ENCODE measurements at places on chromosomes 5 and 9.
A peak's percentile ranks its signal among the peaks of the same experiment; 100 is the strongest.

- no peak for DNase-seq
These were observed 55.1 kb downstream of the KIAA1958 start for GRCh38 chr9:112541685-112542084.

- no peak for DNase-seq
These were observed 328.6 kb downstream of the PDE4D start for GRCh38 chr5:59564895-59565294.

DNA sequence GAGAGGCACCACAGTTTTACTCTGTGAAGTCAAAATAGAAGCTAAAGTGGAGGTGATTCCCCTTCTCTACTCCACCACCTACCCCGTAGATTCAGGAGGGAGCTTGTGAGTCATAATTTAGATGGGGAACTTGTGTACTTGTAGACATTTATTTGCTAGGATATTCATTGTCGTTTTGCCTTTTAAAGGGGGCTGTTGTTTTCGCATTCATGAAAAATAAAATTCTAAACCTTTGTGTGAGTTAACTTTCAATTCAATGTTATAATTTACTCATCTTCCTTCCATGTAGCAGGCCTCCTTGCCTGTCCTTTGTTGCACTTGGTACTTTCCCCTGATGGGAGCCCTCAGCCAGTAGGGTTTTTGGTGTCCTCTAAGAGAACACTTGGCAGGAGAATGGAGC, 22.0 kb downstream of the SECISBP2 start:
- no peak for DNase-seq

- DNase-seq: no peak
These were observed 794.4 kb upstream of the ACO1 start for GRCh38 chr9:31590091-31590490.

- no peak for DNase-seq
These were observed 218.8 kb upstream of the MSX2 start for GRCh38 chr5:174505621-174506020.

DNA sequence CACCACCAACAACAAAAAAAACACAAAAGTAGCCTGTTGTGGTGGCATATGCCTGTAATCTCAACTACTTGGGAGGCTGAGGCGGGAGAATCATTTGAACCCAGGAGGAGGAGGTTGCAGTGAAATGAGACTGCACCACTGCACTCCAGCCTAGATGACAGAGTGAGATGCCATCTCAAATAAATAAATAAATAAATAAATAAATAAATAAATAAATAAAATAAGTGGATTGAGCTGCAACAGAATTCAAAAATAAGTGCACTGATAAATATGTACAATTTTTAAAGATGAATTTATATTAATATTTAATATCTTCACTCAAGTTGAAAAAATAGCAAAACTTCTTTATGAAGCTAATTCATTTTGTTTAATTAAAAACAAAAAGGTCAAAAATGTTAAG, 259.6 kb downstream of the IRX2 start:
- no peak for DNase-seq

- no peak for DNase-seq
These were observed 224.7 kb downstream of the FSTL4 start for GRCh38 chr5:133387621-133388020.

DNA sequence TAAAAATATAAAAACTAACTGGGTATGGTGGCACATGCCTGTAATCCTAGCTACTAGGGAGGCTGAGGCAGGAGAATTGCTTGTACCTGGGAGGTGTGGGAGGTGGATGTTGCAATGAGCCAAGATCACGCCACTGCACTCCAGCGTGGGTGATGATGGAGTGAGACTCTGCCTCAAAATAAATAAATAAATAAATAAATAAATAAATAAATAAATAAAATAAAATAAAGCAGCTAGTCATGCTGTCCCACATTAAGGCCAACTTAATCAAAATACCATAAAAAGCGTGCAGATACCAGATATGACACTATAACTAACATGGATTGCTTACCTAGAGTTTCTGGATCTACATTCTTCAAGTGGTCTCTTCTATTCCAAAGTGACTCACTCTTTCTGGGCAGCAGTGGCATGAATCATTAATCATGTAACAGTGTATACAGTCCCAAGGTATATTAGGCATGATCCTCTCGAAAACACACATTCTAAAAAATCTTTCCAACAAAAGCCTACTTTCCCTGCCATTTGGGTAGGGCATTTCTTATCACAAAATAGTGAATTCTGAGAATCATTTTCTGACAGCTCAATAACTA, 187.1 kb downstream of the ELAVL2 start:
- DNase-seq: no peak

GRCh38 chr9:88927510-88927909, 63.8 kb upstream of the S1PR3 start:
- no peak for DNase-seq

GRCh38 chr9:137023157-137023556, 4.9 kb downstream of the ABCA2 start:
- DNase-seq: no peak

- DNase-seq: no peak
These were observed 339.5 kb downstream of the CTNND2 start for GRCh38 chr5:11564706-11565105.

GRCh38 chr5:153496835-153497234, 6.4 kb downstream of the GRIA1 start:
- peak; percentile 13 for DNase-seq

DNA sequence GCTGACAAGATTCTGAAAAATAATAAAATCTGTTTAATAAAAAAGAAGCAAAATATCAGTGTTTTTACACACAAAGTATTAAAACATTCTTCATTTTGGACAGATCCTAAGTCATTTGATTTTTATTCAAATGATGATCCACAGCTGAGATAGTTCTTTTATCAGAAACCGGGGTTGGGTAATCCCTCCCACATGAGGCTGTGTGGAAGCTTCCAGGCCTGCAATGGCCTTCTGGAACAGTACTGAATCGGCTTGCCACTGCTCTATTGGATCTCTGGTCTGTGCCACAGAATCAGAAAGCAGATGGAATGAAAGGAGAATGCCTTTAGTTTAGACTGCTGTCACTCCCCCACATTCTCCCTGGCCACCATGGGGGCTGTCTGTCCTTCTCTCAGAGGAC, 6.1 kb upstream of the C5orf58 start:
- DNase-seq: no peak

GRCh38 chr9:93304574-93305496, 120.9 kb downstream of the WNK2 start:
- peak; percentile 12 for DNase-seq

- no peak for DNase-seq
These were observed 447.2 kb upstream of the MEF2C start for GRCh38 chr5:89330140-89330539.

- no peak for DNase-seq
These were observed 141.3 kb upstream of the ALDH1B1 start for GRCh38 chr9:38251036-38251860.

- no peak for DNase-seq
These were observed 454.0 kb upstream of the DAP start for GRCh38 chr5:11214864-11215644.

GRCh38 chr9:80158554-80159170, 586.9 kb downstream of the TLE4 start:
- DNase-seq: no peak

- DNase-seq: peak; percentile 27
These were observed 50.8 kb downstream of the PBX3 start for GRCh38 chr9:125797930-125798329.

DNA sequence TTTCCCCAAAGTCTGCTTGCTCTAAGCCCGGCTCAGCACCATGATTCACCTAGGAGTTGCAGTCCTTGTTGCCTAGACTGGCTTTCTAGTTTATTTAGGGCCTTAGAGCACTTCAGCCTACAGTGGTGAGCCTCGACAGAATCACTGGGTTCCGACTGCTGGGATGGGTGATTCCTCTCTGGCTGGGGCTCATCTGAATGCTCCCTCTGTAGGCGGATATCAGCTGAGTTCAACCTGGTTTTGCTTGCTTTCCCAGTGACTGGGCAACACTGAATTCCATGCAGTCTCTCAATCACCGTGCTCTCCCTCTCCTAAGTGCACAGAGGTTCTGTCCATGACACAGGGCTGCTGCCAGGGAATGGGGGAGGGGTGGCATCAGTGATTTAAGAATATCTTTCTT, 54.1 kb downstream of the OSMR start:
- DNase-seq: no peak

DNA sequence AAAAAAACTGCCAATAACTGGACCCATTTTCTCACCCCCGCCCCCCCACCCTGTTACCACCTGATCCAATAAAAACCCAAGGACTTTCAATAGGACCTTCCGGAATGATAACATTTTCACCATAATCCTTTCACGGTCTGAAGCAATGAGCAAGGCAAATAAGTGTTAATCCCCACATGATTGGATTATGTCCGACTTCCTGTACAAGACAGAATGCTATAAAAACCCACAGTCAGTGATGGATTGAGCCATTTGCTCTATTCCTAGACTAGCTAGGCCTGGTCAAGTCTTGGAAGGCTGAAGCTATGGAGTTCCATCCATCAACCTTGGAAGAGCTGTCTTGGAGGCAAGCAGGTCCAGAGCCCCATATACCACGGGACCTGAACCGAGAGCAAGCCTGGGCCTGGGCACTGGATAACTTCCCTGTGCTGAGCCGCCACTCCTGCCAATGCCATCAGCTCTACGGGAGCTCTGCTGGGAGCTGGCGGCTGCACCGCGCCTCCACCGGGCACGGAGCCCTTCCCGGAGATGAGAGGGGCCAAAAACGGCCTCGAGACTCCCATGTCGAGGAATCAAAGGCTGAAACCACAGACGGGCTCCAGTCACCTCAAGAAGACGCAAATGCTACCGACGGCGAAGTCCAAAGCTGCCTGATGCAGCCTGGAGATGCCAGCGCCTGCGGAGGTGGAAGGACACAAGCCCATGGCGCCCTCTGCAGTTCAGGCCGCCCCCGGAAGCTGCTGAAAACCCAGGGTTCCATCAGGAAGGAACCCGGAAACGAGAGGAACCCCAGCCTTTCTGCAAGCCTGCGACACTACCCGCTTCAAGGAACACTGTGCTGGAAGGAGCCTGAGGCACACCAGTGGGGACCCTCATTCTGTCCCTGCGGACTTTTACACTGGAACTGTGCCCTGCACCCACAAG, 69.2 kb downstream of the ANXA2R start:
- no peak for DNase-seq

DNA sequence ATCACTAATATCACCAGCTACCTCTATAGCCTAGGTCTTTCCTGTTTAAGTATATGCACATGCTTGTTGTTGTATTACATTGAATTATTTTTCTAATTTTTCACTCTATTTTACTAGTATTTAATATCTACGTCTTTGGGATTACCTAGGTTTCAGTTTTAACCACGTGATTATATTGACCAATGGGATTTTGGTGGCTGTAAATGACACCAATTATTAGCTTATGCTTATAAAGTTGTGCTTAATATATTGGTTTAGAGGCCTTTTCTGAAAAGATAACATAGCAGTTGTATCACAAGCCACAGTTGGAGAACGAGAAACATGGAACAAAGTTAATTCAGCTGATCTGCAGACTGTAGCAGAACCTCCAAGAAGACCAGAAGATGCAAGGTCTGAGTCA, 104.8 kb upstream of the PRDM9 start:
- no peak for DNase-seq

DNA sequence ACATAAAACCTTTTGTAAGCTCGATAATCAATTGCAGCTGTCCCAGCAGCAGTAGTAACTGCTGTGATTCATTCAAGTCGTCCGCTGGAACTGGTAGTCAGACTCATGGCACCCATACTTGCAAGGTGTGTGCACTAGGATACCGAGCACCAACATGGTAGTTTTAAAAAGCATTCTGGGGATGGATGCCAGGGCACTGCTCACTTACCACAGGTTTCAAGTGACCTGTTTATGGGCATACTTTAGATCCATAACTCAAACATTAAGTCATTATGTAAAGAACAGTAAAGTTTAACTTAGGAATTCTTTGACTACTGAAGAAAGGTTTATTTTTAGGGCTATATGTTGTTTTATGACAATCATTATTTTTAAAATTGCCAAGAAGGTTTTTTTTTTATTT, 2277.6 kb downstream of the MAT2B start:
- no peak for DNase-seq

GRCh38 chr9:78788101-78788500, 491.2 kb downstream of the PSAT1 start:
- no peak for DNase-seq

- DNase-seq: no peak
These were observed 60.4 kb downstream of the NR3C1 start for GRCh38 chr5:143343042-143343441.

- no peak for DNase-seq
These were observed 34.0 kb upstream of the SYNPO start for GRCh38 chr5:150606476-150606875.

- no peak for DNase-seq
These were observed 13.0 kb downstream of the SLC38A9 start for GRCh38 chr5:55699041-55699688.

DNA sequence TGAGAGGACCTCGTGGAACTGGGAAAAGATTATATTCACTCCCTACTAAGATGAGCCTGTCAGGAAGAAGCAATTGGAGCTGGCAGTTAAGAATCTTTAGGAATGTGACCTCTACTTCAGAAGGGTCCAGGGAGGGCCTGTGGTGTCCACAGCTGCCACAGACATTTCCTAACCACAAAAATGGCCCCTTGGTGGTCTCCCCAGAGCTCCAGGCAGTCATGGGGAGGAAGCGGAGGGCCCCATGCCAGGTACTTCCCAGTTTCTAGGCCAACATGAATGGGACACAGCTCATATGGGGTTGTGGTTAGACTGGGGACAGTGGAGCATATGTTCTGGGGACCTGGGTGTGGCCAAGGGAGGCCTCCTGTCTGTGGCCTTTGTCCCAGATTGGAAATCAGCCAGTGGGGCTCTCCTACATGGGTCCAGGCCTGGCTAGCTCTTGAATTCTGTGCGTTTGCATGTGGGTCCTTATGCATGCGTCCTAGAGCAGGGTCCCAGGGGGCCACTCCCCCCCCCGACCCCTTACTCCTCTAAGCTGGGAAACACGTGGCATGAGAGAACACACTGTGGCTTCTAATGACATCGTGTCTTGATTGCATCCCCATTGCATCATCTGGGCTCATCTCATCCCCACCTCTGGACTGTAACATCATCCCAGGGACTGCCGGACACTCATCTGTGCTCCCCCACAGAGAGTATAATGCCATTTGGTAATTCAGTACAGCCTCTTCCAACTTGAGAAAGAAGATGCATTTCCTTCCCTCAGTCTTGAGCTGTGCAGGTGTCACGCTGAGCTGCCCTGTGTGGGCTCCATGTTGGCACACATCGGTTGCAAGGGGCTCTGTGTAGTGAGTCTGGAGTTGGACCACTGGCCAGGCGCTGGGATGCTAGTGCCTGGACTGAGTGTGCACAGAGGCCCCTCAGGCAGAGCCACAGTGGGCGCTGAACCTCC, 31.3 kb downstream of the IRF1 start:
- DNase-seq: no peak

- DNase-seq: no peak
These were observed 1750.6 kb upstream of the CDH9 start for GRCh38 chr5:28788954-28789353.

DNA sequence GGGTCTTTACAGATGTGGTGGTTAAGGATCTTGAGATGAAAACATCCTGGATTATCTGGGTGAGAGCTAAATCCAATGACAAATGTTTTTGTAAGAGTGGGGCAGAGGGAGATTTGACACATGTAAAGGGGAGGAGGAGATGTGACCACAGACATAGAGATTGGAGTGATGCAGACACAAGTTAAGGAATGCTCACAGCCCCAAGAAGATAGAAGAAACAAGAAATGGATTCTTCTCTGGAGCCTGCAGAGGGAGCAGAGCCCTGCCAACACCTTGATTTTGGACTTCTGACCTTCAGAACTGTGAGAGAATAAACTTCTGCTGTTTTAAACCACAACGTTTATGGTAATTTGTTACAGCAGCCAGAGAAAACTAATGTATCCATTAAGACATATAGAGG, 21.7 kb downstream of the ITGA2 start:
- DNase-seq: no peak

- no peak for DNase-seq
These were observed 23.9 kb upstream of the CPLX2 start for GRCh38 chr5:175847503-175847902.

Measured in NCI-H1417 (cell line).